ENCODE measurements at places on chromosomes 2 and 18.
A peak's percentile ranks its signal among the peaks of the same experiment; 100 is the strongest.

DNA sequence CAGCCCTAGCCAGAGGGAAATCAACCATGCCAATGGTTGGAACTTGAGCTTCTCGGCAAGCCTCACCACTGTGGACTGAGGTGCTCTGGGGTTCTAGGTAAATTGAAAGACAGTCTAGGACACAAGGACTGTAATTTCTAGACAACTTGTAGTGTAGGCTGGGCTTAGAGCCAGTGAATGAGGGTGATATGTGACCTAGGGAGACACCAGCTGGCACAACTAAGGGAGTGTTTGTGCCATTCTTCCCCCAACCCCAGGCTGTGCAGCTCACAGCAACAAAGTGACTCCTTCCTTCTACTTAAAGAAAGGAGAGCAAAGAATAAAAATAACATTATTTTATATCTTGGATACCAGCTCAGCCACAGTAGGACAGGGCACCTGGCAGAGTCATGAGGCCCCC, 1690.7 kb upstream of the TMEFF2 start:
- no peak for DNase-seq

GRCh38 chr2:138893746-138894145, 113.6 kb upstream of the NXPH2 start:
- no peak for DNase-seq

DNA sequence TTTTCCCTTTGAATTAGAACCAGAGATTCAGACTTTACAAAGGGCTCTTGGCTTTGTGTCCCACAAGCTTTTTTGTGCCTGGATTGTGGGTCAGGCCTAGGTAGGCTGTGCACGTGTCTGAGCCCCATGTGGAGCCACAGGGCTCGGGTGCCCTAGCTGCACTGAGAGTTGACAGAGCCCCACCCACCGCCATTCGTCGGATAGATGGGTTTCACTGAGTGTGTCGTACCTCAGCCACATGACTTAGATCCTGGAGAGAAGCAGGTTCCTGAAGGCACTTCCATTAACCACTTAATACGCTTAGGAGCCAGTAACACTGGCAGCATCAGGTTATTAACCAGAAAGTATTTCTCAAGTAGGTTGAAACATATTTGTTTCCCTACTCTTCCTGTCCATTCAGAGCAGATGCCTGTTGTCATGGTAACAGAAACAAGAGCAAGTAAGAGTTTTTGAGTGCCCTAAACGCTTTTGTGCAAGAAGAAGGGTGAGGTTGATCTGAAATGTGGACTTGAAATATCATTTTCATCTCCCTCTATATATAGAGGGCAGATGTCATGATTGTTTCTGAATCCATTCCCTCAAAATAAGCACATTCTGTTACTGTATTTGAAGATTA, 30.0 kb downstream of the ADCYAP1 start:
- DNase-seq, result no peak

DNA sequence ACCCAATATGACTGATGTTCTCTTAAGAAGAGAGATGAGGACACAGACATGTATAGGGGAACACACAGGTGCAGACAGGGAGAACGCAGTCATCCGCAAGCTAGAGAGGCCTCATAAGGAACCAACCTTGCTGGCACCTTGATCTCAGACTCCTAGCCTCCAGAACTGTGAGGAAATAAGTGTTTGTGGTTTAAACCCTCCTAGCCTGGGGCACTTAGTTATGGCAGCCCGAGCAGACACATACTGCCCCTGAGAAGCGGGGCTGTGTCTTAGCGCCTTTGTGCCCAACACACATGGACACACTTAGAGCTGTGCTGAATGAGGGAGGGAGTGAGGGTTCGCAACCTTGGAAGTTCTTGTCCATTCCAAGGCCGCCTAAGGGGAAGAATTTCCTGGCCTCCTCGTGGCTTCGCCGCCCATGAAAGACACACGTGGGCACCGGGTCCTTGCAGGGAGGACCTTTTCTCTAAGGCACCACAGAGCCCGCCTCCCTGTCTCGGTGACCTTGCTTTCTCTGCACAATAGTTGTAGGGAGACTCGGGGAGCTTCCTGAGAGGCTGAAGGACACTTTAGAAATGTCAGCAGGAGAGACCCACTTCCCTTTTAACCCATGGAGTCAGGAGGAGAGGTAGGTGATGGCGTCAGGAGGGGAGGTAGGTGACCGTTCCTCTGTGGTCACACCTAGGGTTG, 224.5 kb upstream of the HDAC4 start:
- DNase-seq, result no peak

GRCh38 chr18:46518438-46518837, 138.6 kb downstream of the LOXHD1 start:
- DNase-seq, result no peak

- DNase-seq, result no peak
Observed at GRCh38 chr2:32358111-32358482, 1.3 kb downstream of the BIRC6 start.

DNA sequence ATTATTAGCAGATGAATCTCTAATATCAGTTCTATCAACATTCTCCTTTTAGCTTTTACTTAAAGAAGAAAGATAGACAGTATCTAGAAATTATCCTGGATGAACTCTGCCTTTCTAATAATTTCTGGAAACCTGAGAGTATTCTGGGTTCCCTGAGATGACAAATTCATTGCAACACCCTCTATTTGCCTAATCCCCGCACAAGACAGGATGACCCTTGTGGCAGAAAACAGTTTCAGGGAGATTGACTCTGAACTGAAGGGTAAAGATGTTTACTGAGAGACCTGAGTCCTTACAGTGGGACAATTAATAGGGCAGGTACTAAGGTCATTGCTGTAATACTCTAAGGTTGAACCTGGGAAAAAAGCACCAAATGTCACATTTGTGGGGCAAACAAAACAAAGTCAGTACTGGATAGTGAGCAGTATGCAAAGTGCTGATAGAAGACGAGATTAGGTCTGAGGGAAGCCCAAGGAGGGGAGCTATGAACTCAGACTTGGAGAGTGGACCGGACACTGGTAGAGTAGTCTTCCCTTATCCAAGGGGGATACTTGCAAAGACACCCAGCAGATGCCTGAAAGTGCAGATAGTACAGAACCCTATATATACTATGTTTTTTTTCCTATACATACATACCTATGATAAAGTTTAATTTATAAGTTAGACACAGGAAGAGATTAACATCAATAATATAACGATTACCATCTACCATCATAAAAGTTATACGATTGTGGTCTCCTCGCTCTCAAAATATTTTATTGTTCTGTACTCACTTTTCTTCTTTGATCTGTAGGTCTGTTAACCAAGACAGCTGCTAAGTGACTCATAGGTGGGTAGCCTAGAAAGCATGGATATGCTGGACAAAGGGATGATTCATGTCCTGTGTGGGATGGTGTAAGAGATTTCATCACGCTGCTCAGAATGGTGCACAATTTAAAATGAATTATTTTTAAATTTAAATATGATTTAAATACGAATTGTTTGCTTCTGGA, 148.3 kb upstream of the KLHL14 start:
- DNase-seq, result no peak

- DNase-seq, result no peak
Observed at GRCh38 chr2:229836847-229837246, 85.0 kb downstream of the TRIP12 start.

DNA sequence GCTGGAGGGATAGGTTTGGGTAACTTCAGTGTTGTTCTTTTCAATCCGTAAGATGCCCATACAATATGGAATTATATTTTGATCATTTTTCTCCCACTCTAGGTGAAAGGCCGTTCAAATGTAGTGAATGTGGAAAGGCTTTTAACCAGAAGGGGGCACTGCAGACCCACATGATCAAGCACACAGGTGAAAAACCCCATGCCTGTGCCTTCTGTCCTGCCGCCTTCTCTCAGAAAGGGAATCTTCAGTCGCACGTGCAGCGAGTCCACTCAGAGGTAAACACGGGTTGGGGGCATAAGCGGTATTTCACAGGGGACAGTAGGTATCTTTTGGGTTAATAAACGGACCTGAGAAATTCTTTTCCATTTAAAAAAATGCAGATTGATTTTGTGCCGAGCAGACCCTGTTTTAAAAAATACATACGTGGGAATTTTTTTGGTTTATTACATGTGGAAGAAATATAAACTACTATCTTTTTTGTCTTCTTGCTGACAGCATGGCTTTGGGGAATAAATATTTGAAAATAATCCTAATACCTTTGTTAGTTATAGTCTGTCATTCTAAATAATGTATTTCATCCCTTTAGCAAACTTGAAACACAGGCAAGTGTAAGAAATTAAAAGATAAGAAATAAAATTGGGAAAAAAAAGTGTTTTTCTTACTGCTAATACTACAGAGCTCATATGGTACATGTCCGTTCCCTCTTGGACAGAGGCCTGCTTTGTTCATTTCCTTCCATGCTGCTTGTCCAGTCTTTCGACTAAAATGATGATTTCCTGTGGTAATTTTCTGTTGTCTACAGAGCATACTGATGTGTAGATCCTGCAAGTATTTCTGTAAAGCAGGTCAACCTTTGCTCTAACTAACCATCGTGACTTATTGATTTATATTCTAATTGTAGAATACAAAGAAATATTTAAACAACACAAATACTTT, 53.3 kb downstream of the ZNF236 start:
- DNase-seq, result peak; percentile 37

GRCh38 chr2:177549171-177549570, 156.6 kb downstream of the AGPS start:
- DNase-seq, result no peak

DNA sequence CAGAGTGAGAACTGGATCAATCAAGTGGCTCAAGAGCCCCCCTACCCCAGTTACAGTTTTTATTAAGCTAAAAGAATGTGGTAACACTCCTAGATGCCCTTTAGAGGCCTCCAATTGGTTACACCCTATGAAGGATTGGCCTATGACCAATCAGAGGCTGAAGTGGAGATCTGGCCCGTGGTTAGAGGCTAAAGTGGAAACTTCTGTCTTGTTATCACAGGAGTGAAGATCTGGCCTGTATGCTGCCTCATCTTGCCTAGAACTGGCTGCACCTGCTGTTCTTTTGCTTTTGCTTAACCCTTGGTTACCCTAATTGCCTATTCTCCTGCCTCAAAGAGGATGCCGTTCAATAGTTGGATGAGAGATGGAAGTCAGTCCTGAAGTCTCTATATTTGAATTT, 100.1 kb upstream of the MAP2 start:
- no peak for DNase-seq

DNA sequence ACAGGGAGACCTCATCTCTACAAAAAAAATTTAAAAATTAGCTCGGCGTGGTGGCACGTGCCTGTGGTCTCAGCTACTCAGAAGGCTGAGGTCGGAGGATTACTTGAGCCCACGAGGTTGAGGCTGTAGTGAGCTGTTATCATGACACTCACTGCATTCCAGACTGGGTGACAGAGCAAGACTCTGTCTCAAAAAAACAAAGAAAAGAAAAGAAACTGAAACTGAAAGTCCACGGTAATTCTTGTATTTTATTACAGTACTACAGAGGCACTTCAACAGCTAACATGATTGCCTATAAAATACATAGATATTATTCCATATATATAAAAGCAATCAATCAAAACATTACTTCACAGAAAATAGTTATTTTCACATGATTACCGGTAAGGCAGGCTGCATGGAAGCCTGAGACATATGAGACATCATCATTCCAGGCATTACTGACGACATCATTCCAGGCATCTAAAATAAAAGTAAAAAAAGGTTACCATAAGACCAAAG, 23.1 kb downstream of the PRPF40A start:
- peak; percentile 36 for DNase-seq

DNA sequence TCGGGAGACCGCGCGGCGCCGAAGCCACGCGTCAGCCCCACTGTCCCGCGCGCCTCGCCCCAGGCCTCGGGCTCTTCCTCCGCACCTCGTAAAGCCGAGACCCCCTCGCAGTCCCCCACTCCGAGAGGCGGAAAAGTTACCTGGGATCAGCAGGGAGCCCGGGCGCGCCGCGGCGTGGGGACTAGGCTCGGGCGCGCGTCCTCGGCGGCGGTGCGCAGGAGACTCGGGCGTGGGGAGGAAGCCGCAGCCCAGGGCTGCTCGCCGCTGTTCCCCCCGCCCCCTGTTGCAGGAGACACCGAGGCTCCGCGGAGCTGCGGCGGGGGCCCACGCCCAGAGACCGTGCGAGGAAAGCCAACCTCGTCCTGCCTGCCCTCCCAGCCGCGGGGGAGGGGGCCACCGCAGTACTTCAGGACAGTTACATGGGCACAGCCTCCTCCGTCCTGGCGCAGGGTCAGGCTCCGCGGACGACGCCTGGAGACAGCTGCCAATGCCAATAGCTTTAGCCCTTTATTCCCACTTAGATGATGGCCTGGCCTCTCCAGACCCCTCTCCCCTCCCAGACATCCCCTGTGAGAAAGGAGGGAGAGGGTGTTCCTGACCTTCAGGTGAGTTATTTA, at the start of gene EPB41L3:
EPB41L3 (minus strand) TSS at position 225 of the 617 bp plus-strand sequence. CDS start 54,814 bp downstream, outside the sequence.
- no peak for DNase-seq

GRCh38 chr18:31450409-31450808, 2.9 kb downstream of the DSG3 start:
- DNase-seq, result no peak

- DNase-seq, result no peak
Observed at GRCh38 chr2:129767346-129768035, 212.0 kb upstream of the RAB6C start.
